ENCODE measurements at places on chromosomes 5 and 9.

GRCh38 chr5:109888989-109889388, 199.3 kb downstream of the MAN2A1 start:
- DNase-seq: no peak

- DNase-seq: no peak
These were observed 749.7 kb upstream of the COX7C start for GRCh38 chr5:85868070-85868469.

DNA sequence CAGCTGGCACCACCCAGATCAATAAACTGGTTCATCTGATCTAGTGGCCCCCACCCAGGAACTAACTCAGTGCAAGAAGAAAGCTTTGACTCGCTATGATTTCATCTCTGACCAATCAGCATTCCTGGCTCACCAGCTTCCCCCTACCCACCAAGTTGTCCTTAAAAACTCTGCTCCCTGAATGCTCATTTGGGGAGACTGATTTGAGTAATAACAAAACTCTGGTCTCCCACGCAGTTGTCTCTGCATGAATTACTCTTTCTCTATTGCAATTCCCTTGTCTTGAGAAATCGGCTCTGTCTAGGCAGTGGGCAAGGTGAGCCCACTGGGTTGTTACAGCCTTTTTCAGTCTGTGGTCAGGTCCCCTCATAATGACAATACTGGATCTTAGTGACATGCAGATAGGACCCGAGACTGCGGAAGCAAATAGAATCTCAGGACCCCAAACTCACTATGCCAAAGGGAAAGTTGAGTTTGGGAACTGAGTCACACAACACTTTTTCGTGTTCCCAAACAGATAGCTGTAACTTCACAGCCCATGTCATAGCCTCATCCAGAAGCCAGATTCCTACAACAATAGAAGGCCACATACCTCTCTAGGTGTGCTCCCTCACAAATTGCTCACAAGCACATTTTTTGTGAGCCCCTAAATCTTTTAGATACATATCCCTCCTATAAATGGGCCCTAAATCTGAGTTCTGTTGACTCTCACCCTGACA, 175.2 kb upstream of the RAI14 start:
- no peak for DNase-seq

- no peak for DNase-seq
These were observed 112.5 kb upstream of the DMAC1 start for GRCh38 chr9:7912037-7912535.

GRCh38 chr5:157113002-157113401, 4.2 kb upstream of the HAVCR2 start:
- DNase-seq: peak; percentile 86
